Adrenal gland (tissue), 19 donors: ENCODE measurements at places on chromosomes 5 and 9. TPM values are rescaled to one million over a fixed set of nuclear protein-coding genes. Genes with fewer than 3 reads are reported as not detected.

DNA sequence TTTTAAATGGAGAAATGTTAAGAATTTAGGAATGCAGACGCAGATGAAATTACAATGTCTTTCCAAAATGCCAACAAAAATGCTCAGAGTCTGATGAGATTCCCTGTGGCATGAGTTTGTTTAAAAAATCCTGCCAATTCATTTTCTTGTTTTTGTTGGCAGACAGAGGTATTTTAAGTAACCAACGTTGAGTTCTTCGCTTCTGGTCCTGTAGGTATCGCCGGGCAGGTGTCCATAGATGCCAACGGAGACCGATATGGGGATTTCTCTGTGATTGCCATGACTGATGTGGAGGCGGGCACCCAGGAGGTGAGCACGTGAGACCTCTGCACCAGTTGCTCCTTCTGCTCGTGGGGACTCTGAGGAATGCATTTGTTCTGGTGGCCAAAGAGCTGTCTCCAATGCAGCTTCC lies 69.4 kb downstream of the NPR3 start:
- no peak overlapping the region for H3K27ac ChIP-seq
- H3K27me3 ChIP-seq = no peaks in the 10 kb centered on the region
- no peaks in the 10 kb centered on the region for H3K4me1 ChIP-seq
- no peak for DNase-seq

DNA sequence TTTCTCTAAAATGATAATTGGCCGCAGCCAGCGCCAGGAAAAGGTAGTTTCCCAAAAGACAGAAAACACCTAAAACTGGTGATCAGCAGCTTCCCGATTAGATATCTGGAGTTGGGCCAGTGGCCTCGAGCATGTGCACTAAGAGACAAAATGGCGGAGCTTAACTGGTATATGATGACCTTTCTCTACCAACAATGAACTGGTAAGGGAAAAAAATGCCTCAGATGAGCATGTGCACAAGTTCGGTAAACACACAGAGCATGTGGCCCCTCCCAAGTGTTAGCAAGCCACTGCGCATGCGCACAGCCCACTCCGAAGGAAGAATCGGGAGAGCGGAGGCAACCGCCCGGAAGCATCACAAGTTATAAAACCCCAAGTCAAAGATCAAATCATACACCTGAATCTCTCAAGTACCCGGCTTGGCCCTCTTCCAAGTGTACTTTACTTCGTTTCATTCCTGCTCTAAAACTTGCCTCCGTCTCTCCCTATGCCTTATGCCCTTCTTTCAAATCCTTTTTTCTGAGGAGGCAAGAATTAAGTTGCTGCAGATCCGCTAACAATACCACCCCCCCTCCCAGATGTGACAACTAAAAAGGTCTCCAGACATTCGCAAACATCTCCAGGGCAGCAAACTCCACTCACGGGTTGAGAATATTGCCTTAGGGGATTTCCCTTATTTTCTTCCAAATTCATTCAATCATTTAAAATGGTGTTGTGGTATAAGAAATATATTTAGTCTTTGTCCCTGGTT lies 15.0 kb upstream of the PTBP3 start:
- DNase-seq = peak; percentile 82
- no peaks in the 10 kb centered on the region for H3K27me3 ChIP-seq
- H3K4me1 ChIP-seq = no peaks in the 10 kb centered on the region
- H3K4me3 ChIP-seq = peak overlapping the region; percentile 51

GRCh38 chr5:33973271-33973670 lies 11.2 kb downstream of the SLC45A2 start:
- no peaks in the 10 kb centered on the region for H3K4me1 ChIP-seq
- H3K4me3 ChIP-seq = no peak overlapping the region
- no peaks in the 10 kb centered on the region for H3K27me3 ChIP-seq
- no peak overlapping the region for H3K27ac ChIP-seq

The ISL1 gene
- total RNA-seq = not detected

- no peaks in the 10 kb centered on the region for H3K27me3 ChIP-seq
- peak; percentile 60 for DNase-seq
- no peak overlapping the region for H3K4me3 ChIP-seq
Observed at GRCh38 chr9:121567500-121568342, 68.1 kb upstream of the GGTA1 start.

DNA sequence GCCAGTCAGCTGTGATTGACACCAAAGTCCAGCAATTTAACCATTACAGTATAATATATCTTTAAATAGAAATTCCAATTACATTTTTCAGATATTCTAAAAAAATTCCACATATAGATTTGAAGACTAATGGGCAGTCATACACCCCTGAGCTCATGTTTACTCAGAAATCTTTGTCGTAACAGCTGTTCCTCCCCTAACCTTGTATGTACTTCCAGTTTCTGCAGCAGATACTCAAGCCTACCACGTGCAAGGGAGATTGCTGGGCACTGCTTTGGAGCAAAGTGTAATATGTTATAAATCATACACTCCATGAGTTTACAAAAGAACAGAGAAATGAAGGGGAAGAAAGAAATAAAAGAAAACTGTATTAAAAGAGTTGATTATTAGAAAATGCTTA lies 241.2 kb downstream of the TRIM32 start:
- no peak overlapping the region for H3K27ac ChIP-seq
- no peak overlapping the region for H3K4me3 ChIP-seq
- DNase-seq = no peak
- H3K4me1 ChIP-seq = no peaks in the 10 kb centered on the region

- no peaks in the 10 kb centered on the region for H3K36me3 ChIP-seq
- no peak overlapping the region for H3K4me3 ChIP-seq
- H3K27ac ChIP-seq = no peak overlapping the region
- no peaks in the 10 kb centered on the region for H3K4me1 ChIP-seq
Observed at GRCh38 chr9:125969462-125969861, 222.3 kb downstream of the PBX3 start.

The IL4 gene
- total RNA-seq = not detected

DNA sequence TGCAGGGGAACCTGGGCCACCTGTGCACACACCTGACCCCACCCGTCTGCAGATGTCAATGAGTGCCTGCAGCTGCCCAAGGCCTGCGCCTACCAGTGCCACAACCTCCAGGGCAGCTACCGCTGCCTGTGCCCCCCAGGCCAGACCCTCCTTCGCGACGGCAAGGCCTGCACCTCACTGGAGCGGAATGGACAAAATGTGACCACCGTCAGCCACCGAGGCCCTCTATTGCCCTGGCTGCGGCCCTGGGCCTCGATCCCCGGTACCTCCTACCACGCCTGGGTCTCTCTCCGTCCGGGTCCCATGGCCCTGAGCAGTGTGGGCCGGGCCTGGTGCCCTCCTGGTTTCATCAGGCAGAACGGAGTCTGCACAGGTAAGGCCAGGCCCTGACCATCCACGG lies 14.5 kb upstream of the ASS1 start:
- H3K27me3 ChIP-seq = no peaks in the 10 kb centered on the region
- no peak overlapping the region for H3K4me3 ChIP-seq
- DNase-seq = no peak
- no peak overlapping the region for H3K27ac ChIP-seq
- peaks cover 3% of the 10 kb centered on the region for H3K4me1 ChIP-seq
- H3K36me3 ChIP-seq = no peaks in the 10 kb centered on the region

DNA sequence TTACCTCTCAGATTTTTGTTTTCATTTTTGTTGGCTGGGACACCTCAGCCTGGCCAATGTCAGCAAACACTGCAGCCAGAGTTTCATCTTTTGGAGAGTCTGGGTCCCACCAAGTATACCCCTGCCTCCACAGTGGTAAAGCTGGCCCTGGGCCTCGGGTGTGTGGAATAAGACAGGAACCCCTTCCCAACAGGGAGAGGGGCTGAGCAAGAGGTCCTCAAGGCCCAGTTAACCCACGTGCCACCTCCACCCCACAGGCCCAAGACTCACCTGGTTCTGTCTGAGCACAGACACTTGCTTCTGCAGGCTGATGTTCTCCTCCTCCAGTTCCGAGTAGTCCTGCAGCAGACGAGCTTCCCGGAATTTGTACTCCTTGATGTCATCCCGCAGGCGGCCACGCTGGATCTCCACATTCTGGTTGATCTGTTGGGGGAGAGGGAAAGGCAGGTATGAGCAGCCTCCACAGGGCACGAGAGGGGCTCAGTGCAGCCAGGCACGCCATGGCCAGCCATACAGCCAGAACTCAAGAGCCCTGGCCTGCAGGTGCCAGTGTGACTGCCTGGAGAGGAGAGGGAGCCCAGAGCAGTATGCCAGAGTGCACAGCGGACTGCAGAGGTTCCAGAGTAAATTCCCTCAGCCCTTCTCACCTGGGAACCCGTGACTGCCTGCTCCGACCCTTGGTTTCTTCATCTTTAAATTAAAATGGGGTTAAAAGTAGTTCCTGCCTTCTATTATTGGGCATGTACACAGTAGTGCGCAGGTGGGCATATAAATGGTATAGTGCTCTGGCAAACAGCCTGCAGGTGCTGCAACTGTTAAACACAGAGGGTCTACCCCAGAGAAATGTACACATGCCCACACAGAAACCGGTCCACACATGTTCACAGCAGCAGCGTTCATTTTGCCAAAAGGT lies 42.0 kb downstream of the BICD2 start:
- no peaks in the 10 kb centered on the region for H3K27me3 ChIP-seq
- no peak for DNase-seq
- H3K36me3 ChIP-seq = no peaks in the 10 kb centered on the region
- H3K4me1 ChIP-seq = no peaks in the 10 kb centered on the region
- no peak overlapping the region for H3K27ac ChIP-seq

The LHX2 gene
- total RNA-seq = not detected

The PTBP3 gene
- total RNA-seq = 56.6 TPM

- H3K4me3 ChIP-seq = no peak overlapping the region
- no peaks in the 10 kb centered on the region for H3K27me3 ChIP-seq
- H3K36me3 ChIP-seq = no peaks in the 10 kb centered on the region
- H3K27ac ChIP-seq = no peak overlapping the region
- no peaks in the 10 kb centered on the region for H3K4me1 ChIP-seq
- DNase-seq = no peak
Observed at GRCh38 chr9:124584631-124585030, 77.4 kb upstream of the NR5A1 start.

The CCIN gene
- 0.35 TPM for total RNA-seq

DNA sequence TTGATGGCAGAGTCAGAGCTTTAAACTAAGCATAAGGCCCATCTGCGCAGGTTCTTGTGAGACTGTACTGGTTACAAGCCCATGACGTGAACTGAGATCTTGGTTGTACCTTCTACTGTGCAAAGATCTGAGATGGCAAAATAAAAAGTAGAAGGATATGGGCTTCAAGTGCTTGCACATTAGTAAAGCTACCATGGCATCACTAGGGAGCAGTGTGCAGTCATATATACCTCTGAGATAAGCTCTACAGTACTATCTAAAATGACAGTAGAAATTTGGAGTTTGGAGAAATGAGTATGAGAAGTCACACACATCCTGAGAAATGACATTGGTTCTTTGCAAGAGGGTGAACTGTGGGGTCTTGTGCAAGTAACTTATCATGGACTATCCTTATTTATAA lies 408.2 kb upstream of the PRR16 start:
- H3K27ac ChIP-seq = no peak overlapping the region
- H3K36me3 ChIP-seq = no peaks in the 10 kb centered on the region
- no peak overlapping the region for H3K4me3 ChIP-seq
- H3K27me3 ChIP-seq = no peaks in the 10 kb centered on the region

The RCL1 gene
- total RNA-seq = 22.7 TPM

GRCh38 chr9:38423973-38424843 lies at the start of gene IGFBPL1:
IGFBPL1 (minus strand) TSS chr9:38424454; CDS start chr9:38424424, 30 bp downstream.
- no peak for DNase-seq
- H3K36me3 ChIP-seq = no peaks in the 10 kb centered on the region
- H3K4me1 ChIP-seq = no peaks in the 10 kb centered on the region

DNA sequence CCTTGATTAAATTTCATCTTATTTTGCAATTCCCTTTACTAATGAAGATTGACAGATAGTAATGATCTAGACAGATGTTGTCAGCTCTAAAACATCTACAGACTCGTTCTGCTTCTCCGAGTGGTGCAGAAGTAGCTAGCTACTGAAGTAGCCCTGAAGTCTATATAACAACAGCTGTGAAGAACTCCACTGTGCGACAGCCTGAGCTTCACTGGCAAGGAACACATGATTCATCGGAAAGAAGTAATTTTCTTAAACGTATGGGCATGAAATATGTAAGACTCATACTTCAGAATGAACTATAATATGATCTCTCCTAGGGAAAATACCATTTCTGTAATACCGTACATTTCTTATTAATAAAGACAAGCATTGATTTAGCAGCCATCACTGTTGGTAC lies 96.2 kb downstream of the TRPM3 start:
- no peaks in the 10 kb centered on the region for H3K4me1 ChIP-seq
- no peak overlapping the region for H3K27ac ChIP-seq
- H3K4me3 ChIP-seq = no peak overlapping the region
- no peaks in the 10 kb centered on the region for H3K36me3 ChIP-seq
- no peaks in the 10 kb centered on the region for H3K27me3 ChIP-seq

DNA sequence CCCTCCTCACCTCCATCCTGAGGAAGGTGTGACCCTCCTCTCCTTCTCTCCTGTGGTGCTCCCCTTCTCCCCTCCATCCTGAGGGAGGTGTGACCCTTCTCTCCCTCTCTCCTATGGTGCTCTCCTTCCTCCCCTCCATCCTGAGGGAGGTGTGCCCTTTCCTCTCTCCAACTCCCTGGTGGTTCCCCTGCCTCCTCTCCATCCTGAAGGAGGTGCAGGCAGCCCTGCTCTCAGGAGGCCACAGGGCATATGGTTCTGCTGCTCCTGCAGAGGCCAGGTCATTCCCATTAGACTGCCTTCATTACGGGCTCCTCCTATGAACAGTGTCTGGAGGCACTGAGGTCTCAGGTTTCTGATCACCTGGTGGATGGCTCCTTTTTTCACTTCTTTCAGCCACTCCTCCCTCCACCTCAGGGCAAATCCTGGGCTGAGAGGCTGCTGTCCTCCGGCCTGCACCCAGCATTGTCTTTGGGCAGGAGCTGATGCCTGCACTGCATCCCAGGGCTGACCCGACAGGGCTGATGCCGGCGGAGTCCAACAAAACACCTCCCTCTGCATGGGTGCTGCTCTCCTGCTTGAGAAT lies 197.1 kb downstream of the MED10 start:
- no peaks in the 10 kb centered on the region for H3K36me3 ChIP-seq
- H3K4me3 ChIP-seq = no peak overlapping the region
- no peaks in the 10 kb centered on the region for H3K4me1 ChIP-seq
- DNase-seq = no peak

DNA sequence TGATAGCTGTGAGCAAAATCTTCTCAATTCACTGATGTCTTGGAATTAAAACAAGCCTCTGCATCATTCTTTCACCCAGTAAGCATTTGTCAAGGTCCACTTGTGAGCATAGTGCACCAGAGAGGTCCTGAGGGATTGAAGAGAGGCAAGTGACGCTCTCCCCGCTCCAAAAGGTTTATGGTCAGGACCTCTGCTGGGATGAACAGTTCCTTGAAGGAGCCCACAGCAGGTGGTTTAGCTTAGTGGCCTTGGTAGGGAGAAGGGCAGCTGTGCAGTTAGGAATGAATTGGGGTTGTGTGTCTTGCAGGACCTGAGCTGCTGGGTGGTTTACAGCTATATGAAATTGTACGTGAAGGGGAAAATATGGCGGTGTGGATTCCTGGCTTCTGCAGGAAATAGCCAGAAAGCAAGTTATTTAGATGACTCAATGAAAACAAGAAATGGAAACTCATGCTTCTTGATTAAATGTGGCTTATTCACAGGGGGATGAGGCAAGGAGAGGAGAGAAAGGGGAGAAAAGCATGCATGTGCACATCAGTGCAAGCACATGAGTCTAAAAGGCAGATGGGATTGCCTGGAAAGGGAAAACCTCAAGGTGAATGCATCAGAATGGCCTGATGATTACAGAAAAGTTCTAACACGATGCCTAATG lies 42.0 kb downstream of the SUB1 start:
- no peaks in the 10 kb centered on the region for H3K27me3 ChIP-seq
- no peaks in the 10 kb centered on the region for H3K4me1 ChIP-seq
- H3K36me3 ChIP-seq = no peaks in the 10 kb centered on the region
- no peak for DNase-seq
